Stimulated activated CD4-positive, alpha-beta T cell treated with anti-CD3 and anti-CD28 coated beads, TNF-alpha, amount 100 ng/mL, for 4 hours (primary cell): ENCODE measurements at places on chromosomes 11 and 22.

GRCh38 chr11:20031155-20032001 lies 128.9 kb downstream of the DBX1 start:
- DNase-seq, result no peak

GRCh38 chr11:61027141-61027840 lies 55.8 kb downstream of the CD6 start:
- DNase-seq, result no peak

DNA sequence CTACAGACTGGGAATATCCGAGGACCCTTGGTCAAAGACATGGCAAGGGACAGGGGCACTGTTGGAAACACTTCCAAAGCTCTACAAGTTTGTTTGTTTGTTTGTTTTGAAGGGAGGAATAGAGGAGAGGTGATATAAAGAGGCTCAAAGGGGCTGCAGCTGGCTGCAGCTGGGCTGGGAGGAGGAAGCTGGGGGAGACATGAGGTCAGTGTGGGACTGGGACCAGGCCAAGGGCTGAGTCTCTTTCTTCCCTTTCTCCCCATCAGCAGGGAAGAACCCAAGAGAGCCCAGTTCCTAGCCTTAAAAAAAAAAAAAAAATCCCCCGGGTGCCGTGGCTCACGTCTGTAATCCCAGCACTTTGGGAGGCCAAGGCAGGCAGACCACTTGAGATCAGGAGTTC lies 5.0 kb downstream of the RHOG start:
- DNase-seq, result no peak

- DNase-seq, result no peak
Observed at GRCh38 chr22:28815111-28815510, 14.7 kb upstream of the XBP1 start.

DNA sequence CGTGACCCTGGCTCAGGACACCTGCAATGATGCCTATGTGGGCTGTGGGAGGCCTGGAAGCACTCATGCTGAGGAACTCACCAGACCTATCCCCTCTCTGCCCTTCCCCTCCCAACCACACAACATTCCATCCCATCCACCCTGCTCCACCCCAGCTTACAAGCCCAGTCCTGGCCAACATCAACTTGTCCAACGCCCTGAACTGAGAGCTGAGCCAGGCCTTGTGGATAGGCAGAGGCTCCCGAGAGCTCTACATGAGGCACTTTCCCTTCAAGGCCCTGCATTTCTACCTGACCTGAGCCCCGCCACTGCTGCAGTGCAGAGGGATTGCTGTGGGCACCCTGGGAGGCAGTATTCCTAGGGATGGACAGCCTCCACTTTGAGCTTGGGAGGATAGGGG lies 112.4 kb downstream of the PDE2A start:
- DNase-seq, result no peak

DNA sequence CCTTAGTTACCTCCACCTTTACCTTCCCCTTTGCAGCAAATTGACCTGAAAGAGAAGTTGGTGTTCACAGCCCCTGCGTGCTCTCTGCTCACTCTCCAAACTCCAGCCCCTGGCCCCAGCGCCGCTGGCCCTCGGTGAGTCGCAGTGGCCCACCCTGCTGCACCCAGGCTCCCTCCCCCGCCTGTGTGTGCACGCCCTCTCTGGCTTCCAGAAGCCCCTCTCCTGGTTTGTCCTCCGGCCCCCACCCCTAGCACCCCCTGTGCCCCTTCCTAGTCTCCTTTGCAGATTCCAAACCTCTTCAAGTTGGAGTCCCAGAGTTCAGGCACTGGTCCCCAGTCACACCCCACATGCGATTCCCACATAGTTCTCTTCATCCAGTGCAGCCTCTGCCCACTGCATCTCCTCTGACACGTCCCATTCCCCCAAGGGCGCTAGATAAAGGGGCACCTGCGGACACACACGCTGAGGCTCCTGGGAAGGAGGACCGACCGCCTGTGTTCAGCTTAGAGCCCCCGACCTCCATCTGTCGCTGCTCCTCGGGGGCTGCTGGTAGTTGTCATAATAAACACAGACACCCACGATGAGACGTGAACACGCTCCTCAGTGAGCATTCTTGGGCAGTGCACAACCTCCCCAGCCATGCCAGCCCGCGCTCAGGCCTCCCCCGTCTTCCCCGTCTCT lies 1.5 kb upstream of the PHRF1 start:
- no peak for DNase-seq

GRCh38 chr11:12276356-12276755 lies 101.0 kb upstream of the PARVA start:
- DNase-seq, result no peak

DNA sequence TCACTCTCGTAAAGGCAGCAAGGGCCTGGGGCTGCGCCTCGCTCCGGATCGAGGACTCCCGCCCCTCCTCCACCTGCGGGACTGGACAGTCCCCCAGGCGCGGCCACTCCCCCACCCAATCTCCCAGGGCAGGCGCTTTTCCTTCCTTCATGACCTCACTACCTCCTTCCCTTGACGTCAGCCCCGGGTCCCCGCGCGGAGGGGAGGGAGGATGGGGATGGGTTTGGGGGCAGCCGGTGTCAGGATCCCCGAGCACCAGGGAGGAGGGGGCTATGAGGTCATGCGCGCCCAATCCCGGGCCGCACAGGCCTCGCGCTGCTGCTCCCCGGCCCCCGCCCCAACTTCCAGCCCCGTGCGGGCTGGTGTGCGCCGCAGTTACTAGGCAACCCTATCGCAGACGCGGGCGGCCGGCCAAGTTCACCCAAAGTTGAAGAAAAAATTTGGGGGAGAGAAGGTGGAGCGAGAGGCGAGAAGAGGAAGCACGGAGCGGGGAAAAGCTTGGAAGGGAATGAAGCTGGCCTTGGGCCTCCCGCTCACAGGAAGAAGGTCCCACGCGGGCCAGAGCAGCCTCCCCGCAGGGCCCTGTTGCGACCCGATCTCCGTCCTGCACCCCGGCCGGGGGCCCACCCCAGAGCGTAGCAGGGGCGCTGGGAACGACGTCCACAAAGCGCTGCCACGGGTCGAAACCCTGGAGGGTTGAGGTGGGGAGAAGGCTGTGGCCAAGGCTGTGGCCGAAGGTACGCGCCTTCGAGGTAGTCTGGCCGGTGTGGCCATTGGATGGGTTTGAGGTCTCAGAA lies 8.3 kb downstream of the WT1 start:
- DNase-seq, result no peak

- no peak for DNase-seq
Observed at GRCh38 chr11:131924001-131924400, 553.6 kb downstream of the NTM start.

DNA sequence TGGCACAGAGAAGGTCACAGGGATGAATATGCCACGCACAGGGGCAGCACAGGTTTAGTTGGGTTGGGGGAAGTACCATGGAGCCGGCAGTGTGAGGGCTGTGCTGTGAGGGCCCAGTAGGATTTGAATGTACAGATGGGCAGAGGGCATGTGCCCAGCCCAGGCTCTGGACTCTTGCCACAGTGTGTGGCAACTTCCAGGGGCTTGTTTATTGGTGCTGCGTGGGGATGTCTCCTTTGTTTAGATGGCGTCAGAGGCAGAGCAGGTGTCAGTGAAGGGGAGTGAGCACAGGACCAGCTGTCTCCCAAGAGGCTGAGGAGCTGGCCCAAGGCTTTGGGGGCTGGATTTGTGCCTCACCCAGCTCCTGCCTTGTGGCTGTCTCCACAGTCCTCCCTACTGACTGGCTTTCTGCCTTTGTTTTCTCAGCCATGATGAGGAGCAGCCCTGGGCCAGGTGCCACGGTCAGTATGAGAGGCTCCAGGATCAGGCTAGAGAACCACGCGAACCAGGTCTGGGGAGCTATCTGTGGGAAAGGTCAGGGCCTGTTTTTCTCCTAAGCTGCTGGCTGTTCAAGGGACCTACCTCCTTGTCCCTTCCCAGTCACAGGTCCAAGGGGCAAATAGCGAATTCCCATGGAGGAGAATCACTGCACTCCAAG lies 21.9 kb downstream of the SUN2 start:
- no peak for DNase-seq

GRCh38 chr22:36352803-36353507 lies 34.8 kb downstream of the MYH9 start:
- DNase-seq, result no peak

GRCh38 chr11:2270322-2271076 lies at the start of gene ASCL2:
ASCL2 (minus strand) TSS chr11:2270588; CDS start chr11:2270332, 256 bp downstream.
- no peak for DNase-seq

DNA sequence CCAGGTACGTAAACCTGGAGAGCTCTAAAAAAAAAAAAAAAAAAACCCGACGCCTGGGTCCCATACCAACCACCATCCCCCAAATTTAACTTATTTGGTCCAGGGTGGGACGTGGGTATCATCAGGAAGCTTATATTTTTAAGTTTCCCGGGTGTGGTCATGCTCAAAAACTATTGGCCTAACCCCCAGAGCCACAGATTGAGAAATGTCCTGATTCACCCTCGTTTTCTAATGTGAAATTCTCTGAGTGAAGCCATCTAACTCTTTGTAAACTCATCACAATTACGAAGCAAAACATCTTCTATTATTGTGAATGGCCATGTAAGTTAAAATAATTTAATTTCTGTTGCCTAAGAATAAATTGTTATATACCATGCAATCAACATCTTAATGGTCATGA lies 29.6 kb downstream of the PAK1 start:
- no peak for DNase-seq

- DNase-seq, result no peak
Observed at GRCh38 chr11:68545796-68546195, 85.2 kb downstream of the PPP6R3 start.

DNA sequence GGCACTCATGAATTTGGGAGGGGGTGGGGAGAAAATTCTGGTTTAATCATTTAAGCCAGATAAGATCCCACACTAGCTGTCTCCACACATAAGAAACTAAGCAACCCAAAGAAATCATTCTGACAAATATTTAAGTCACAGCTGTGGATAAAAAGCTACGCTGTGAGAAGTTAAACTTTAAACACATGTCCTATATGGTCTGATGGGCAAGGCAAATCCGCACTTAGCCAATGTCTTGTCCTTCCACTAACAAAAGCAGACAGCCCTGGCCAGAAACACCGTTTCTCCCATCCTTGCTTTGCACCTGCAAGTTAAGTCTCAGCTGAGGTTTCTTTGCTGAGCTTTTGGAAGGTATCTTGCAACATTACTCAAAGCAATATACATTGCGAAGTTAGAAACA lies 68.0 kb downstream of the ETS1 start:
- no peak for DNase-seq

DNA sequence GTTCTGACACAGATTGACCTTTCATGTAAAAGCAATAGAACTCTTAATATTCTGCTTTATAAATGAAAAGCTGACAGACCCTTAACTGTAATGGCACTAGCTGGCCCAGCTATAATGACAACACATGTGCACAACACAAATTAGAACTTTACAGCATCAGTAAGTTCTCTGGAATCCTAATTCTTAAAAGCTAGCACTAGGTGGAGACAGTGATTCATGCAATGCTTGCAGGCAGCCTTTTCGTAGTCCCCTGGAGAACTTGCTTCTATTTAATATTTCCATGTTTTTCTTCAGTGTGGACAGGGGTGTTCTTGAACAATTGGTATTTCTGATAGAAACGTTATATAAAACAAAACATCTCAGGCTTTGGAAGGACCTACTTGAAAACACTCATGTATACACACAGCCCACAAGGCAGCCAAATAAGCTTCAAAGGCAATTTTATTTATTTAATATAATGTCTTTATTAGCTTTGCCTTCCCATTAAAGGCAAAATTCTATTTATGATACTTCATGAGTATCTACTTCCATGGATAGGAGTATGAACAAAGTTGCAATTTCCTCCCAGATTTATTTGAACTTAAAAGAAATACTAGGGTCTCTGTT lies 374.3 kb upstream of the MPPED2 start:
- no peak for DNase-seq

DNA sequence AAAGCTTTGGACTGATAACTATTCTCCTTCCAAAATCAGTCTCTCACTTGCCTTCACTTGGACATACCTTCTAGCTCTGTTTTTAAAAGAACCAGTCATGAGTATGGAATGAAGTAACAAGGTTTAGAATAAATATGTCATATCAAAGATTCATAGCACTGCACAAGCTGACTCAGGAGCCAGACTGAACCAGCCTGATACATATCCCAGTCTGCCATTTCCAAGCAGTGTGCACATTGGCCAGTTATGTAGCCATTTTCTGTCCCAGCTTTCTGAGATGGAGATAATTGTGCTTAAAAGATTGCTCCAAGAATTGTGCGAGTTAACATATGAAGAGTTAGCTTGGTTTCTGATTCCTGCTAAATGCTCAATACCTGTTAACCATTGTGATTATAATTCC lies 311.3 kb downstream of the C11orf87 start:
- DNase-seq, result no peak

DNA sequence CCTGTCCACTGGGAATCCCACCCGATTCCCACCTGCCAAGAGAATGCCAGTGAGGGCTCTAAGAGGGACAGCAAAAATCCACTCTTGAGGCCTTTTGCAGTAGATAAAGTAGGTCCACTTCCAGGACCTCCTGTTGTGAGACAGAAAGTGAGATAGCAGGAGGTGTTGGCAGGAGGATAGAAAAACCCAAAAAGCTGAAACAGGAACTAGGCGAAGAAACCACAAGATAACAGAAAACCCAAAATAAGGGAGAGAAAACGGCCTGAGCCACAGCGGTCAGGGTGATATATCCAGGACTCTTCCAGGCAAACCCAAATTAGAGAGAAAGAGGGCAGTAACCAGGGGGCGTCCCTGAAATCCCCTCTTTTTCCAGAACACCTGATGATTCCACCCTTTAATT lies 79.7 kb upstream of the LINC01488 start:
- DNase-seq, result no peak

DNA sequence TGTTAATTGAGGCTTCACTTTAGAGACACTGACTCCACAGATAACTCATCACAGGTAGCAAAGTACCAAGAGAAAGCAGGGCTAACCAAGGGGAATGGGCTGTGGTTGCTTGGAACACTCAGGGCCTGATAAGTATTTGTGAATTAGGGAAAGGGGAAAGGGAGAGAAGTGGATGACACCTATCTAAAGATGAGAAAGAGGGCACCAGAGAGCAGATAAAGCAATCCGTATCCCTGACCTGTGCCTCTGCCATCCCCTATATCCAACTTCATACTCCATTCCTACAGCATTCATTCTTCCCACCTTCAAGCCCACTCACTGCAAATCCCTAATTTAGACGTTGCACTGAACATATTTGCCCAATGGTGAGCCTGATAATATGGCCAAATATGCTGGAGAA lies 43.0 kb upstream of the API5 start:
- no peak for DNase-seq

DNA sequence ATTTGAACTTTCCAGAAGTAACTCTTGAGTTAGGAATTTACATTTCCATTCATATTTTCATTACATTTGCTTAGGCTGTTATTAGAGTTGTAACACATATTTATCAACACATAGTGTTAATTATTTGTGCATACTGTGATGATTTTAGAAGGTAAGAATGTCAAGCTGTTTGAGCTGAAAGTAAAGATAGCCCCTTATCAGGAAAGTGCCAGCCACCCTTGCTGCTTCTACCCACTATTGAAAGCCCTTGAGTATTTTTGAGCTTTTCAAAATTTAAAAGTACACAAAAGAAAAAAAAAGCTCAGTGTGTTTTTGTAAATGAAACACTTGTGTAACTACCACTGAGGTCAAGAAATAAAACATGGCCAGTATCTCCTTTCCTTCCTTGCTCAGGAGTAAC lies 8.0 kb downstream of the APLP2 start:
- no peak for DNase-seq

- DNase-seq, result no peak
Observed at GRCh38 chr11:2221591-2221990, 48.8 kb downstream of the ASCL2 start.

- DNase-seq, result no peak
Observed at GRCh38 chr11:119236490-119236889, 30.4 kb downstream of the CBL start.

GRCh38 chr11:73286240-73286810 lies 14.2 kb downstream of the P2RY6 start:
- DNase-seq, result no peak

- no peak for DNase-seq
Observed at GRCh38 chr11:62466444-62466843, 47.6 kb downstream of the SCGB1A1 start.

- no peak for DNase-seq
Observed at GRCh38 chr22:47023871-47024270, 261.4 kb downstream of the TBC1D22A start.
